M059J (cell line): ENCODE measurements at places on chromosomes 3 and 15. TPM values are rescaled to one million over a fixed set of nuclear protein-coding genes. Genes with fewer than 3 reads are reported as not detected.

The AGBL1 gene
- total RNA-seq: not detected in 2 replicates

The P2RY1 gene
- 0.02 TPM in 1 of 2 replicates, not detected in the other for total RNA-seq

The SAMMSON gene
- not detected in 2 replicates for total RNA-seq

The SUCNR1 gene
- 1.6 and 3.0 TPM in 2 replicates for total RNA-seq

The GP5 gene
- total RNA-seq: 0.12 TPM in 1 of 2 replicates, not detected in the other

The SLC22A13 gene
- not detected in 2 replicates for total RNA-seq

The LMAN1L gene
- not detected in 2 replicates for total RNA-seq

The GALNT15 gene
- total RNA-seq: 2.1 and 7.0 TPM in 2 replicates

The XIRP1 gene
- total RNA-seq: 0.12 and 0.59 TPM in 2 replicates

The OXNAD1 gene
- 7.7 and 7.9 TPM in 2 replicates for total RNA-seq

The ISLR gene
- total RNA-seq: not detected in 2 replicates

The CCR1 gene
- total RNA-seq: 5.6 and 7.3 TPM in 2 replicates

The CHRNA7 gene
- total RNA-seq: 1.8 and 2.0 TPM in 2 replicates

The ZNF660 gene
- total RNA-seq: 0.64 and 1.7 TPM in 2 replicates

The GOLGA6A gene
- total RNA-seq: not detected in 2 replicates

The ATP1B3 gene
- total RNA-seq: 141 and 205 TPM in 2 replicates

The LRRIQ4 gene
- total RNA-seq: not detected in 2 replicates

The ANKRD34C gene
- total RNA-seq: not detected in 2 replicates

The NGLY1 gene
- total RNA-seq: 32.6 and 35.8 TPM in 2 replicates

The TMOD2 gene
- 3.5 and 4.4 TPM in 2 replicates for total RNA-seq

The MAP6D1 gene
- total RNA-seq: 0.30 and 0.64 TPM in 2 replicates

The CPN2 gene
- not detected in 2 replicates for total RNA-seq

The SLC12A1 gene
- total RNA-seq: 0.05 TPM in 1 of 2 replicates, not detected in the other

The LRRN1 gene
- total RNA-seq: 1.3 and 1.6 TPM in 2 replicates

The OGG1 gene
- 9.6 and 10.4 TPM in 2 replicates for total RNA-seq

The CD47 gene
- total RNA-seq: 184 and 189 TPM in 2 replicates

The ANKRD63 gene
- total RNA-seq: not detected in 2 replicates

The KIF23 gene
- 73.1 and 102 TPM in 2 replicates for total RNA-seq

The KNG1 gene
- total RNA-seq: not detected in 2 replicates

The ZBTB11 gene
- total RNA-seq: 15.6 and 24.8 TPM in 2 replicates

The FAM107A gene
- total RNA-seq: 0.12 and 0.42 TPM in 2 replicates

The RPP25 gene
- total RNA-seq: 0.07 and 0.10 TPM in 2 replicates

The TMCO5A gene
- not detected in 2 replicates for total RNA-seq

The GOLGA6D gene
- not detected in 2 replicates for total RNA-seq
